ENCODE measurements at places on chromosomes 1 and 21.

DNA sequence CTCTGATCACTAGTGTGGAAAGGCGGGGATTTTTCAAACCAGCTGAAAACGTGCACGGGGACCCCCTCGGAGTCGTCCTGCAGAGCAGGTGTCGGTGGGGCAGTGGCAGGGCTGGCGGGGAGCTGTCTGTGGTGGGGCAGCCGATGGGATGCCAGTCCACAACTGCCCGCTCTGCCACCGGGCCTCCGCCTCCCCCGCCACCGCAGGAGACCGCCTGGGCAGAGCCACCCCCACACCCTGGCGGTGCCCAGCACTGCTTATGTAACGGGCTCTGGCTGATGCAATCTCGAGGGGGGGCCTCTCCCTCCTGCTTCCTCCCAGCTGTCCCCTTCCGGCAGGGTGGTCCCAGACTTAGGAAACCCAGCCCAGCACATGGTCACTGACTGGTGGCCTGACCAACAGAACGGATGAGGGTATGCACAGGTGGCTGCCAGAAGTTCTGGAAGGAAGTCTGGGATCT lies 9.3 kb downstream of the CHD5 start:
- DNase-seq: no peak

DNA sequence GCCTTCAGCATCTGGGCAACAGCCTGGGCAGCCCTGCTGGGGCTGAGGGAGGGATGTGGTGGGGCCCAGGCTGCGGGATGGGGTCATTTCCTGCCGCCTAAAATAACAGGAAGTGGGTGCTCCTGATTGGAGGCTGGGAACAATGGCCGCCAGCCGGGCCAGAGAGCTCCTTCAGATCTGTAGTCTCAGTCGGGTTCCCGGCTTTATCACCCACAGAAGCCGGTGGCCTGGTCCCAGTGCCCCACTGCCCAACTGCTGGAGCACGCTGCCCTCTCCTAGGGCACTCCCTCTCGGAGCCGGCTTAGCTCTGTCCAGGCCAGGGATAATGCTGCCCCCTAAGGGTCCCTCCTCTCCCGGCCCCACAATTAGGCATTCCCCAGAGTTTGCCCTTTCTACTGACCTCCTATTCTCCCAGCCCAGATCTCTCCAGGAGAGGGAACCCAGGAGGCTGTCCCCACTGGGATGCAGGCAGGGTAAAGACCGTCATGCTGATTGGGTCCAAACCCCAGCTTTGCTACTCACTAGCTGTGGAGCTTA lies 5.1 kb downstream of the MAP7D1 start:
- peak; percentile 66 for DNase-seq

- DNase-seq: peak; percentile 41
These were observed 28.1 kb downstream of the ADARB1 start for GRCh38 chr21:45102391-45102932.

- DNase-seq: no peak
These were observed 126.1 kb downstream of the TRABD2B start for GRCh38 chr1:47870946-47871676.

All from fibroblast of upper back skin (primary cell).